ENCODE measurements at places on chromosomes 3 and 15.

DNA sequence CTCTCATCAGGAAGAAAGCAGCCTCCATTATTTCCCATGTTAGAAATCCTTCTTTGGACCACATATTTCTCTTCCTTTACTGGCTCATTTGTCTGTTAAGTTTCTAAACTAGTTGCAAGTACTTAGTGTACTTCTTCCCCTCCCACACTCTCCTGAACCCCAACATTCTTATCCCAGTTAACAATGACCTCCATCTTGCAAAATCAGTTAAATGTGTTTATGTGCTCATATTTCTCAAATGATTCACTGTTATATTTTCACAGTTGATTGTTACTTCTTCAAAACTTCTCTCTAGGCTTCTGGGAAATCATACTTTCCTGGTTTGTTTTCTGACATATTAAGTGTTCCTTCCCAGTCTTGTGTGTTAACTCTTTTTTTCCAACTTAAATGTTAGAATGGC is 856.9 kb downstream of the EPHA3 start:
- DNase-seq, result no peak

DNA sequence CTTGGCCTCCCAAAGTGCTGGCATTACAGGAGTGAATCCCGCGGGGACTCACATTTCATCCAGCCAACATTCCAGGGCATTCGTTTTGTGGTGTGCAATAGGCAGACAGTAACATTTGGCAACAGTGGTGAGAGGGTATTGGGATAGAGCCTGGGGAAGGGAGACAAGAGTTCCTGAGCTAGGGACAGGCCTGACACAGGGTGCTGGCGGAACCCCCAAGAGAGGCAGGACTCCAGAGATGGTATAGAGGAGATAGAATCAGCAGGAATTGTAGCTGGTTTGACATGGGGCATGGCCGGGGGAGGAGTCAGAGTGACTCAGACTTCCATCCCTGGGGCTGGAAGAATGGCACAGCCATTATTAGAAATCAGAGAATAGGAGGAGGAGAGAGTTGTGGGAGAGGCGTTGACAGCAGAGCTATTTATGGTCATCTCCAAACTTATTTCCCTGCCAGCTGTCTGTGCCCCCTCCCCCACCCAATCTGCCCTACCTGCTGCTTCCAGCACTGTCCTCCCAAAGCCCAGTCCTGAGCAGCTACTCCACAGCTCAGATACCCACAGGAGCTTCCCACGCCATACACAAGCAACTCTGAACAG is 4.4 kb upstream of the IDH2 start:
- DNase-seq, result no peak

GRCh38 chr15:74174219-74174957 is 878 bp downstream of the ISLR start:
- DNase-seq, result peak; percentile 72

DNA sequence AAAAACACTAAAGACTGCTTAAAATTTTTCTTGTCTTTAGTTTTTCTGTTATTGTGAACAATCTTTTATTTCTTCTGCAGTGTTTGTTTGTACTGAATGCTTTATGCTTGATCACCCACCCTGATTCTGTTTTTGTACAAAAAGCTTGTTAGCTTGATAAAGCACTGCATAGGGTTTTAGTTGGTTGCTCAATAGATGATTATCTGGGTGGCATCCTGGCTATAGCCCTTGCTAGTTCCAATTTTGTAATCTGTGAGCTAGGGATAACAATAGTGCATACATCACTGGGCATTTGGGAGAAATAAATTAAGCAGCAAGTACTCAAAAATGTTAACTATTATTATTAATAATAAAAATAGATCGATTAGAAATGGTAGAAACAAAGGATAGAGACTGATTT is 102.3 kb downstream of the ZPLD1 start:
- no peak for DNase-seq

- DNase-seq, result no peak
Observed at GRCh38 chr15:63332367-63333124, 49.1 kb downstream of the CA12 start.

DNA sequence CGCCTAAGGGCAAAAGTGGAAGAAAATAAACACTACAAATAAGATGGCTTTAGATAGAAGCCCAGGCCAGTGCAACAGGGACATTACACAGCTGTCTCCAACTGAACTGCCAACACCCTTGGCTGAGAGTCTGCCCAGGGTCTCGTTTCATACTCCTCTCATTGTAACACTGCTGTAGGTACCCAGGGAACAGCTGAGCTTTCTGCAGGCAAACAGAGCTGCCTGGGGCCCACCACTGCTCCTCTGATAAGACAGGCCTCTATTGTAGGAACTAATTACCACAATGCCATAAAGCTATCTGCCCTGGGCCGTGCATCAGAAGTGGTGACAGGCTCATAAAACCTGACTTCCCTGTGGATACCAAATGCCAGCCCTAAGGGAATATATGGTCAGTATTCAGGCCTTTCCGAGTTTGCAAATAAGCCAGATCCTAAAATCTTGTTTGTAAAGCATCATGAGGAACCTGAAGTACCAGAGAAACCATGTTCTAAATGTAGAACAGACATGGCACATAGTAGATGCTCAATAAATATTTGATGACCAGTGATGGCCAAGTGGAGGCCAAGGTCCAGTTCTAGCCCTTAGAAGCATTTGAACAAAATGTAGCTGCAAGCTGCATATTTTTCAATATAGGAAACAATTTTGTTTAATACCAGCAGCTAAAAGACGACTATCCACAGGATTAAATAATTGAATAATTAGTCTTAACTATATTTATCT is 84.3 kb upstream of the NEO1 start:
- DNase-seq, result no peak

DNA sequence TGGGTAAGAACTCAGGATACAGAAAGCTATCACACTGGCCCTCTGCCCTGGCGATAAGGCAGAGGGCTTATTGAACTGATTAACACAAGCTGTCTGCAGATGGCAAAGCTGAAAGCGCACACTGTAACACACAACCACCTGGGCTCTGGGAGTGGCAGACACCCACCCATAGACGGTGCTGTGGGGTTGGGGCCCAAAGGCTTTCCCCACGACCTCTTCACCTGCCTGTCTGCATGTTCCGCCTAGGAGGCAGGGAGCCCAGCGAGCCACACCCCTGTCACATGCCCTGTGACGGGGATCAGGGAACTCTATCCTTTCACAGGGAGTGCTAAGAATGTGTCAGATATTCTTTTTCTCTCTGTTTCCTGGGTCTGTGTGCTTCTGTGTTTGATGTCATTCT is 12.1 kb upstream of the TFG start:
- no peak for DNase-seq

GRCh38 chr15:62474771-62475124 is 309.7 kb upstream of the C2CD4B start:
- no peak for DNase-seq

DNA sequence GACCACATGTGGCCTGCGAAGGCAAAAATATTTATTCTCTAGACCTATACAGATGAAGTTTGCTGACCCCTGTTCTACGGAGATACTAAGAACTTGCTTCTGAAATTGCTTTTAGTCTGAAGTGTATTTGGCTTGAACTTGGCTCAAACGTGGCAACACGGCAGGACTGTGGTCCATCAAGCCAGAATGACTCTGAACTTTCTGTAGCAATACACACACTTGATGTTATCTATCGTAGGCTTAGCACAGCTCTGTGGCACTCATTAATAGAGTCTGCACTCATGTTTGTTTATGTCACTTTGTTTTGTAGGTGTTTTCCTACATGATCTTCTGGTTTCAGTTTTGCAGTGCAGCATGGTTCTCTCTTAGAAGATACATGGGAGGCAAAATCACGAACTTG is 298.1 kb downstream of the ADAMTS17 start:
- DNase-seq, result no peak

DNA sequence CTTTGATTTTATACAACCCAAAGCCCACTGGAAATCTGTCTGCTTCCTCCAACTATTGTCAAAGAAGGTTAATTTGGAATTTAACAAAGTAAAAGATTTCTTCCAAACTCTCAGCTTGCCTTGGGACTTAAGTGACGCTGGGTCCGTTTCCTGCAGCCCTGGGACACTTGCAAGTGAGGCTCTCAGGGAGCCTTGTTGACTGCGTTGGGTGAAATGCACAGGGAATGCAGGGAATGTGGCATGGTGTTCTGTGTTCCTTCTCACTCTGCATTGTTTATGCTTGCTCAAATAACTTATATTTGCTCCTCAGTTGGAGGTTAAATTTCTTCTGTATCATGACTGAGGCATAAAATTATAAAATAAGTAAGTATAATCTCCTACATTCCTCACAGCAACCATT is 60.9 kb upstream of the TJP1 start:
- DNase-seq, result no peak

GRCh38 chr3:23987356-23987755 is 42.3 kb downstream of the NR1D2 start:
- no peak for DNase-seq

GRCh38 chr3:36814066-36814717 is 49.8 kb upstream of the DCLK3 start:
- DNase-seq, result no peak

DNA sequence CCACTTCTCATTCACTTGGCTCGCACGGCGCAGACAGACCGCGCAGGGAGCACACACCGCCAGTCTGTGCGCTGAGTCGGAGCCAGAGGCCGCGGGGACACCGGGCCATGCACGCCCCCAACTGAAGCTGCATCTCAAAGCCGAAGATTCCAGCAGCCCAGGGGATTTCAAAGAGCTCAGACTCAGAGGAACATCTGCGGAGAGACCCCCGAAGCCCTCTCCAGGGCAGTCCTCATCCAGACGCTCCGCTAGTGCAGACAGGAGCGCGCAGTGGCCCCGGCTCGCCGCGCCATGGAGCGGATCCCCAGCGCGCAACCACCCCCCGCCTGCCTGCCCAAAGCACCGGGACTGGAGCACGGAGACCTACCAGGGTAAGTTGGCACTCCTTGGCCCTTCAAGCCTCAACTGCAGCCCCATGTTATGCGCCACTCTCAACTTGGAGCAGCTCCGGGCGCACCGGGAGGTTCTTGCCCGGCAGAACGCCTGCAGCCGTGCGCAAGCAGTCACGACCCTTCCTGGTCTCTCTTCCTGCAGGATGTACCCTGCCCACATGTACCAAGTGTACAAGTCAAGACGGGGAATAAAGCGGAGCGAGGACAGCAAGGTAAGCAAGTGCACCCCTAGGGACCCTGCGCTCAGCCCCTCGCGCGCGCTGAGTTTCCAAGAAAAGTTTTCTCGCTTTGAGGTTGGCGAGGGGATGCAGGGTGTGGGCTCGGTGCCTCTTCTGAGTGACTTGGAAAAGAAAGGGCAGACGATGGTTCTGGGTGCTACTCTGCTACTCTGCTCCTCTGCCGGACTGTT is at the start of gene BHLHE40:
BHLHE40 (plus strand) TSS at position 10 of the 801 bp plus-strand sequence; CDS start at position 292, 282 bp downstream.
- DNase-seq, result no peak

- DNase-seq, result no peak
Observed at GRCh38 chr3:28924744-28925360, 356.0 kb upstream of the RBMS3 start.

DNA sequence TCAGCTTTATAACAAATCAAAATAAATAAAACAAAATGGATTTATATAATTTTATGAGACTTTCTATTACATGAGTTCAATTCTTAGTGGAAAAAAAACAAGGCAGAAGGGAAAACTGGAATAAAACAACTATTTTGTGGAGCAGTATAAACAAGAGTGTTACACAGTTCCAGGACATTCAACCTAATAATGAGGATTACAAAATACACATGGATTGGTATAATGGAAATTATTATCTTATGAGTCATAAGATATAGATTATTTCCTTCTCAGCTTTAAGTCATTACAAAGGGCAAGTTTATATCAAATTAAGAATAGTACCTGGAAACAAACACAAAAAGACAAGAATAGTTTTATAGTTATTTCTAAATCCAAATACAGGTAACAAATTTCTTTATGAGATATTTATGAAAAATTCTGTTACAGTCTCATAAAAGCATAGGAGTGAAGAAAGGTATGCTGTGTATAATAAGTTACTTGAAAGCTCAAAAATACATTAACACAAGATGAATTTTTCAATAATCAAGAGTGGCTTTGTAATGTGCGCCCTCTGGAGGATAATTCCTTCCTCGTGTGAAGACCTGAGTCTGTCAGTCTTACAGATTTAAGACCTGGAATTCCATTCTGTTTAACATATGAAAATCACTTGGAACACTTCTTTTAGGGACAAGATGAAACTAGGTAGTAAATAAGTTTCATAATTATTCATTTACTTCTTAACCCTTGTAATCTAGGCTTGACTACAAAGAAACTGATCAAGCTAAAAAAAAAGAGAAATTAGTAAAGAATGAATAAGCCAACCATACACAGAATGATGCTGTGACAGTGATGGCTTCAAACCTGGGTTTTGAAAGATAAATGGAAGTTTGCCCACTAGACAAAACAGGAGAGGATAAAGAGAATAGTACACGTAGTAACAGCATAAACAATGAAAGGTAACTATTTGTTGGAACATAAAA is 9.5 kb downstream of the COPS2 start:
- DNase-seq, result no peak

DNA sequence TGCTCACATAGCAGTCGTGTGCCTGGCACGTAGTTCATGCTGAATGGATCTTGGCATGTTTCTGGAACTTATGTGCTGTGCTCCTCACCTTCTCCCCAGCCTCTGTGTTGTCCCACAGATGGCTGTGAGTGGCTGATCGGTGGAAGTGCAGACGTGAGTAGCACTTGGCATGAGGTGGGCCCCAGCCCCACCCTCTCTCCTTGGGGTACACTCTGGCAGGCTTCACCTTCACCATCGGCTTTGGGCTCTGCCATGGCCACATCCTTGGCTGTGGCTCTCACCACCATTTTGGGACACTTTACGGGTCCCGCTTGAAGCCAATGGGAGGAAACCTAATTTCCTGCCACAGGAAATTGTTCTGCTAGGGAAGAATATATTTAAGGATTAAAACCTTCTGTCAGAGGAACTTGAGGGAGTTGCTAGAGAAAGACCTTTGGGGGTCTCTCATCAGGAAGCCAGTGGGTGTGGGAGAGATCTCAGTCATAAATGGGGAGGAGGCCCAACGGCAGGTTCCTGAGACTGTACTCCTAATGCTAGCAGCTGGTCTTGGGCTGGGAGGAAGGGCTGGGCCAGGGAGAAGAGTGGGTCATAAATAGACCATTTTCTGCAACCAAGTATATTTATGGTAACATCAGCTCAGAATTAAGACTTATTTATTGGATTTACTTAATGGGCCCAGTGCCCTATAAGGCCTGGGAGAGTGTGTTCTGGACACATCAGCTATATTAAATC is 92.3 kb downstream of the SMAD3 start:
- DNase-seq, result no peak

GRCh38 chr15:82900511-82901060 is 51.9 kb downstream of the HOMER2 start:
- no peak for DNase-seq

GRCh38 chr15:38059665-38060064 is 125.2 kb downstream of the TMCO5A start:
- no peak for DNase-seq

GRCh38 chr3:46480491-46481195 is 15.9 kb upstream of the LTF start:
- no peak for DNase-seq

DNA sequence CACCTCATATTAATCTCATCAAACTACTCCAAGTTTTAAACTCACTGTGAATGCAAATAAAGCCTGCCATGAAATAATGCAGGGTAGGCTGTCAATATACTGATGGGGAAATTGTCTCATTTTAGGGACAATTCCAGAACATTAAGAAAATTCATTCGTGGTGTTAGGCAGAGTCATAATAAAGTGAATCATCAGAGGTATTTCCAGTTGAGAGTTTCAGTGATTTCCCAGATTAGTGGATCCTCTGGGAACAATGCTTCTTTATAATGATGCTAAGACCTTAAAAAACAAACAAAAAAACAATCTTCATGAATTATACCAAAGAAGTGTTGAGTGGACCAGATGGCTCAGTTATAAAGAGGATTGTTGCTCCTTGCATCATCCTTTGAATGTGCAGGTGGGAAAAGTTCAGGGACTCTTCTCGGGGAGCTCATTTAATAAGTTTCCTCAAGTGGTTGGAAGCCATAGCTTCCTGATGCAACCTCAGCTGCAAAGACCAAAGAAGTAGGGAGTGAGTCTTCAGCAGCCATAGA is 360.9 kb upstream of the TRIM42 start:
- no peak for DNase-seq
